Esophagus squamous epithelium (tissue), 5 donors: ENCODE measurements at places on chromosomes 3 and 15. TPM values are rescaled to one million over a fixed set of nuclear protein-coding genes. Genes with fewer than 3 reads are reported as not detected.
A peak's percentile ranks its signal among the peaks of the same experiment; 100 is the strongest.

DNA sequence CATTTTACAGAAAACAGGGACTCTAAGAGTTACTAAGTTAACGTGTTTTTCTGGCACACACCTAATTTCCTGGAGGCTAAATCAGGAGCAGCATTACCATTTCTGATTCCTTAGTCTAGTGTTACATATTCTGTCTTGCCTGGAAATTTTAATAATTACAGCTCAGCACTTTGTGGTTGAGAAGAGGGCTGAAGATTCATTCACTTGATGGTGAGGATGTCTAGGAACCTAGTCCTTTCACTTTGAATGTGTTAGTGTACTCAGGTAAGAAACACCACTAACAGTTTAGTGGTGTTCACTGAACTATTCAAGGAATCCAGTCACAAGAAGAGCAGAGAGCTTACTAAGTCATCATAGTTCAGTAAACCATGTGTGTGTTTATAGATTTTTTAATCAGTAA lies 102.8 kb downstream of the STT3B start:
- H3K4me1 ChIP-seq: peaks cover 3% of the 10 kb centered on the region
- H3K27me3 ChIP-seq: no peaks in the 10 kb centered on the region
- no peak overlapping the region for H3K4me3 ChIP-seq
- DNase-seq: no peak
- H3K27ac ChIP-seq: no peak overlapping the region

DNA sequence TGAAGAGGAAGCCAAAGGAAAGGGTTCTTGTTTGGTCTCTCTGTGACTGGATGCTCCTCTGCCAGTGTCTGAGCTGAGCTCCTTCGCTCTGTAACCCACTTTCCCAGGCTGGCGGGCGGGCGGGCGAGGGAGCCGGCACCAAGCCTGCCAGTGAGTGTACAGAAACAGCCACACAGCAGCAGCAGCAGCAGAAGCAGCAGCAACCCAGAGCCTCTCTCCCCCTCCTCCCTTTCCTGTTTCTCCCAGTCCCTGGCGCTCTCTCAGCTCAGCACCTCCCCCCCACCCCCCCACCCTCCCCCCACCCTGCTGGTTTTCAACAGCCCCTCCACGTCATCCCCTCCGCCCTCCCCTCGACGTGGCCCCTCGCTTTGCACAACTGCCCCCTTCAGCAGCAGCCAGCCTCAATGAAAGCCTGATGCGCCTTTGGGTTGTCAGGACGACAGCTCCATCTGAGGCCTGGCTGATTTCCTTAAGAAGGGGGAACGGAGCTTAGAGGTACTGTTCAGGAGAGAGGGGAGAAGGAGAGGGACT lies at the start of gene LSAMP:
Gene LSAMP, minus strand, starts transcription at position 177 of the 531 bp plus-strand sequence.
- no peak for DNase-seq
- no peaks in the 10 kb centered on the region for H3K4me1 ChIP-seq
- peak within 1 kb of the TSS; percentile 17 for H3K27ac ChIP-seq
- H3K4me3 ChIP-seq: peak within 1 kb of the TSS; percentile 30
- H3K36me3 ChIP-seq: no peaks in the 10 kb centered on the region

DNA sequence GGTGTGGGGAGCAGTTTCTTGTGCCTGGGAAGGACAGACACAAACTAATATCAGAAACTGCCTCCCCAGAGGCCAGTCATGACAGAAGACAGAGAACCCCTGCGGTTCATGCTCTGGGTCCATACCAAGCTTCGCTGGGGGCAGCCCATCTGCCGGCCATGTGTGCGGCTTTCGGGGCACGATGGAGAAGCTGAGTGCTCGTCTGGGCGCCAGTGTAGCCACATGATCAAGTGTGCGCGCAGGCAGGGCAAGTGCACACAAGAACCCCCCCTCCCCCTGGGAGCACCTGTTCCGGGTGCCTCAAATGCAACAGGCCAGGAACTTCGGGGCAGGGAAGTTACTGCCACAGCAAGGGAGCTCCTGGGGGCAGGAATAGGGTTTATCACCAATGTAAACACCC lies 1.8 kb downstream of the ADAMTS17 start:
- DNase-seq: no peak
- peaks cover 35% of the 10 kb centered on the region for H3K4me1 ChIP-seq
- H3K4me3 ChIP-seq: no peak overlapping the region
- no peak overlapping the region for H3K27ac ChIP-seq
- H3K27me3 ChIP-seq: no peaks in the 10 kb centered on the region
- H3K36me3 ChIP-seq: no peaks in the 10 kb centered on the region

- H3K36me3 ChIP-seq: no peaks in the 10 kb centered on the region
- DNase-seq: no peak
- peaks cover 4% of the 10 kb centered on the region for H3K27me3 ChIP-seq
- H3K27ac ChIP-seq: no peak overlapping the region
Observed at GRCh38 chr15:33163816-33164215, 30.7 kb downstream of the FMN1 start.

GRCh38 chr15:39976291-39977274 lies 42.7 kb downstream of the EIF2AK4 start:
- no peak for DNase-seq
- peak overlapping the region; percentile 91 for H3K27ac ChIP-seq
- H3K4me1 ChIP-seq: no peaks in the 10 kb centered on the region
- H3K4me3 ChIP-seq: peak overlapping the region; percentile 65
- no peaks in the 10 kb centered on the region for H3K27me3 ChIP-seq

GRCh38 chr15:100099976-100100375 lies 241.8 kb downstream of the ADAMTS17 start:
- no peaks in the 10 kb centered on the region for H3K4me1 ChIP-seq
- no peak for DNase-seq
- no peak overlapping the region for H3K27ac ChIP-seq
- no peaks in the 10 kb centered on the region for H3K27me3 ChIP-seq
- H3K4me3 ChIP-seq: no peak overlapping the region
- no peaks in the 10 kb centered on the region for H3K36me3 ChIP-seq

DNA sequence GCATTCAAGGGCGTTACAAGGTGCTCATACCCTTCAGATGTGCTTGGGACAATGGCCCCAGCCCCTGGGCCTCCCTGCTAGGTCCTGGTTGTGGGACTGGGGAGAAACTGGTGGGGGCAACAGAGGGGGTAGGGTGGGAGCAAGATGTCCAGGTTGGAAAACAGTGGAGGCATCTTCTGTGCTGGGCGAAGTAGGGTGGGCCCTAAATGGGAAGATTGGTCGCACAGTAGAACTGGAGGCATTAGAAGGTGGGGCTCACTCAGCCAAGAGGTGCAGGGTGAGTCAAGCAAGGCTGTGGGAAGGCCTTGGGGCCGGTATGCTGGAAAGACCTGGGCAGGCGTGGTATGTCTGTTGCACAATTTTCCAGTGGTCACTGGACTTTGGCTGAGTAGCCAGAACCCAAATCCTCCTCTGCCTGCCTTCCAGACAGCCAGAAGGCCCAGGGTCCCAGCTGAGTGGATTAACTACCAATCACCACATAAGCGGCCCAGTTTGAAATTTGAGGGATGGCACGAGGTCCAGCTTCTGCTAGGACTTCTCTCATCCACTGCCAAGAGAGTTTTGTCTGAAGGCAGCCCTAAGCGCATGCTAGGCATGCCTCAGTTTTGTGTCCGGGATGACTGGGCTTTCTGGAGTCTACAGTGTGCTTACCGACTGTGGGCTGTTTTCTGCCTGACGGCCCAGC lies 74.5 kb downstream of the LSM3 start:
- H3K27ac ChIP-seq: no peak overlapping the region
- H3K27me3 ChIP-seq: no peaks in the 10 kb centered on the region
- no peaks in the 10 kb centered on the region for H3K36me3 ChIP-seq

DNA sequence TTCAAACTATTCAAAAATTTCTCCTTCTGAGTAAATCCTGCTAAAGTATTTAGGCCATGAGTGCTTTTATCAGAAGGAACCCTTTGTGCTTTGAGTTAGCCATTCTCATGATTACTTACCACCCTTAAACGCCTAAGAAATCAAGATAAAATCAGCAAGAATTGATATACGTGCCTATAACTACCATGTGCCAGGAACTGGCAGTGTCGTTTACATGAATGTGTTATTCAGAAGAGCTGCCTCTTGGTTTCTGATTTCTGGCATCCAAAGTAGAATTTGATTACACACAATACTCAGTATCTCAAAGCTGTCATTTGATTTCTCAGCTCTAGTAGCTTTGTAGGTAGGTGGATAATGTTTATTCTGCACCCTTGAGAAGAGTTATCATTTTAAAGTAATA lies 351.3 kb upstream of the CCDC54 start:
- no peaks in the 10 kb centered on the region for H3K4me1 ChIP-seq
- DNase-seq: no peak
- no peak overlapping the region for H3K4me3 ChIP-seq
- H3K36me3 ChIP-seq: no peaks in the 10 kb centered on the region
- no peak overlapping the region for H3K27ac ChIP-seq

DNA sequence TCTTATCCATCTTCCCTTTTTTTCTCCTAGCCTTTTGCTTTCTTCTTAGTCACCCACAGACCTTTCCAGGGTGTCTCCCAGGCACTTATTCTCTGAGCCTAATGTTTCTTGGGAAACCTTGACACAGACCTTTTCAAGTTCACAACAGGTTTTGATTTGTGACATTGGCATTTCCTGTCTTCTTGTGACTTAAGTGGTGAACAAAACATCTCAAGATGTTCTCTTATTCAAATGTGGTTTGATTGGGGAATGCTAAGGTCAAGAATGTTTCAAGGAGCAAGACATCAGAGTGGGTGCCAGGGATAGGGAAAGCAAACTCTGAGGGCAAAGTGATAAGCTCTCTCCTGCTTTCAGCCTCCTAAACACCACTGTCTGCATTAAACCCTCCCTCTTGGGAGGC lies 68.2 kb upstream of the GSK3B start:
- no peak overlapping the region for H3K27ac ChIP-seq
- H3K27me3 ChIP-seq: no peaks in the 10 kb centered on the region
- H3K4me3 ChIP-seq: no peak overlapping the region
- peaks cover 11% of the 10 kb centered on the region for H3K4me1 ChIP-seq

DNA sequence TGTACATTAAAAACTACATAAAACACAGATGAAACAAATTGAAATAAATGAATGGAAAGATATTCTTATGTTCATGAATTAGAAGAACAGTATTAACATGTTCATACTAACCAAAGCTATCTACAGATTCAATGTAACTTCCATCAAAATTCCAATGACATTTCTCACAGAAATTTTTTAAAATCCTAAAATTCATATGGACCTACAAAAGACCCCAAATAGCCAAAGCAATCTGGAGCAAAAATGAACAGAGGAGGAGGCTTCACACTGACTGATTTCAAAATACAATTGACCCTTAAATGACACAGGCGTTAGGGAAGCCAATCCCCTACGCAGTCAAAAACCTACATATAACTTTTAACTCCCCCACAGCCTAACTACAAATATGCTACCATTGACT lies 39.4 kb downstream of the KPNA1 start:
- H3K4me1 ChIP-seq: no peaks in the 10 kb centered on the region
- H3K4me3 ChIP-seq: no peak overlapping the region
- no peak overlapping the region for H3K27ac ChIP-seq
- no peak for DNase-seq
- no peaks in the 10 kb centered on the region for H3K36me3 ChIP-seq

DNA sequence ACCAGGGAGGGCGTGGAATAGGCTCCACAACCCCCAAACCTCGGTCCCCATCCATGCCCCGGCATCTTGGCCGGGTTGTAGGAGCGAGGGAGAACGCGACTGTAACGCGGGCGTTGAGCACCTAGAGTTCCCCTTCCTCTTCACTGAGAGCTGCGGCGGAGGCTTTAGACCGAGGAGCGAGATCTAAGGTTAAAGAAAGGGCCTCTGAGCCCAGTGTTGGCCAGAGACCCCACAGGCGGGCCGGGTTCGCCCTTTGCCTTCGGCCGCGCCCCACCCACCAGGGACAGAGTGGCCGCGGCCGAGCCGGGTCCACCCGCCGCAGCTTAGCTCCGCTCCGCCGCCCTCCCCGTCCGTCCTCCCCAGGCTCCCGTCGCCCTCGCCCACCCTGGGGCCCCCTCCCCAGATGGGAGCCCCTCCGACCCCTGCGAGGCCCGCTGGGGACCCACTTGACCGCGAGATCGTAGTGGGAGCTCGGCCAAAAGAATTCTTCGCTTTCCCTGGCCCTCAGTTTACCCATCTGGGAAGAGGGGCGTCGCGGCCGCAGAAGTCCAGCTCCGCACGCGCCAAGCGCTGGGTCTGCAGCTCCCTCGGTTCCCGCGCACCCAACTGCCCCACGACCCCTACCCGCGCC lies 425 bp downstream of the ANPEP start:
- H3K36me3 ChIP-seq: no peaks in the 10 kb centered on the region
- H3K27ac ChIP-seq: peak overlapping the region; percentile 42
- H3K4me1 ChIP-seq: peaks cover 19% of the 10 kb centered on the region

DNA sequence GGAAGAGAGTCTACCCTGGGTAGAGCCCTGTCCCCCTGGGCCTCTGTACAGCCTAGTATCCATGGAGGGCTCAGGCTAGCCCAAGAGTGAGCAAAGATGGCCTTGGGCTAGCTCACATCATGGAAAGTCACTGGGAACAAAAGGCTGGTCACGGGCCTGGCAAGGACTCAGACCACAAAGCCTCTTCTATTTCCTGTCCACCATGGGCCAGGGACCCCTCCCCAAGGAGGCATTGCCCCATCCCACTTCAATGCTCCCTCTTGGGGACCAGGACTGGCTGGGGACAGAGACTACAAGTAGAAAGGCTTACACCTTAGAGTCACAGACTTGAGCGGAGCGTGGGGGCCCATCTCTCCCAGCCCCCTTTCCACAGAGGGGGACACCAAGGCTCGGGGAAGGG lies 16.9 kb downstream of the DUSP7 start:
- H3K4me1 ChIP-seq: peaks cover 33% of the 10 kb centered on the region
- no peak overlapping the region for H3K27ac ChIP-seq
- no peak overlapping the region for H3K4me3 ChIP-seq
- DNase-seq: no peak
- H3K27me3 ChIP-seq: no peaks in the 10 kb centered on the region

DNA sequence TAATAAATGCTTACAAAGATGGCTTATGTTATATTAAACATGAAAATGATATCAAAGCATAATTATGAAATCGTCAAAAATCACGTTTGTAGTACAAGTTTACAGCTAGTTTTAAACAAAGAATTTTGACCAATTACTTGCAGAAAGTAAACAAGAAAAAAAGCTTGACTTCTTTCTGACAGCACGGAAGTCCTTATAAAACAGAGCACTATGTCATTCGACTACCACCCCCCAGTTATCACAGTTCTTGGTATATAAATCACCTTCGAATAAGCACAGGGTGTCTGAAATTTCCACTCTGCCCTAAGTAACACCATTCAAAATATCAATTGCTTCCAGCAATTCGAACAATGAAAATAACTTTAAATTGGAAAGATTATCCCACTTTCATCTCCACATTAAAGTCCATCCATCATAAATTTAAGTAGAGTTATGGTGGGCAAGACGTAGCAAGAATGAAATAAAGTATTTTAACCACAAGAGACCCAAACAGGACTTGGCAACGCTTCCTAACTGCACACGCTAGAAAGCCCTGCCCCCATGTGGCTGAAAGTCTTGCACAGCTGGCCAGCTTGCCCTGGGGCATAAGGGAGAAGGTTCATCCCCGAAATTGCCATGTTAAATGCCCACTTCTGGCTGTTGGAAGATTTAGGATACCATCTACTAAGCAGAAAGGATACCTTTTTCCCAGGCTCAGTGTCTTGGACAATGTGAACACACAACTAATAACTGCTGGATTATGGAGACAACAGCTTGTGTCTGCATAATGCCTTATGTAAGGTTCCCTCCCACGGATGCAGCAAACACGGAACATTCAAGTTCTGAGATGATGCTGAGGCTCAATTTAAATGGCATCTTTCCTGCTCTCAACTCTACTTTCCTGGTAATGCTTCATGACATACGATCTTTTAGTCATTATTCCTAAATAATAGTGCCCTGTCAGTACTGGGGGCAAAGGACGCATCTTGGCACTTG lies 116.4 kb upstream of the TJP1 start:
- no peak overlapping the region for H3K4me3 ChIP-seq
- H3K4me1 ChIP-seq: no peaks in the 10 kb centered on the region
- no peak overlapping the region for H3K27ac ChIP-seq
- no peaks in the 10 kb centered on the region for H3K36me3 ChIP-seq

Gene TRPM1
- total RNA-seq: not detected

Gene GOLGA8G
- not detected for total RNA-seq

Gene CDCP1
- total RNA-seq: 95.4 TPM

Gene SPTSSB
- 3.5 TPM for total RNA-seq
